Upper lobe of left lung (tissue), 6 donors: ENCODE measurements at places on chromosomes 4 and X. TPM values are rescaled to one million over a fixed set of nuclear protein-coding genes. Genes with fewer than 3 reads are reported as not detected.

- H3K36me3 ChIP-seq, result no peaks in the 10 kb centered on the region
- no peak overlapping the region for H3K4me3 ChIP-seq
- H3K4me1 ChIP-seq, result no peaks in the 10 kb centered on the region
- no peaks in the 10 kb centered on the region for H3K27me3 ChIP-seq
- DNase-seq, result no peak
Measured at GRCh38 chr4:163680386-163681098, 186.1 kb downstream of the TMA16 start.

SMPX gene
- not detected for total RNA-seq

- no peaks in the 10 kb centered on the region for H3K36me3 ChIP-seq
- no peak for DNase-seq
- H3K4me1 ChIP-seq, result peaks cover 6% of the 10 kb centered on the region
- no peak overlapping the region for H3K4me3 ChIP-seq
- no peaks in the 10 kb centered on the region for H3K27me3 ChIP-seq
Measured at GRCh38 chr4:99715286-99715685, 57.7 kb upstream of the C4orf54 start.

DNA sequence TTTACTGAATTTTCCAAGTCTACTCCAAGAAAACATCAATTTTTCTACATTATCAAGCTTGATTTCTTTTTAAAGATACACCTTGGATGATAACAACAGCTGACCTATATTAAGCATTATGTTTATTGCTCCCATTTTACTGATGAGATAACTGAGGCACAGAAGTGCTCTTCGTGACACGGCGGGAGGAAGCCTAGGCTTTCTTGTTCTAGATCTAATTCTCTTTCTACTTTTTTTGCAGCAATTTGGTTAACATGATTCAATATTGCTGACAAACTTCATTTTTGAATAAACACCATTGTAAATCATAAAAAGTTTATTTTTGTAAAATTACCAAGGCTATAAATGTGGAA lies 33.8 kb downstream of the BBS12 start:
- H3K27ac ChIP-seq, result no peak overlapping the region
- no peaks in the 10 kb centered on the region for H3K4me1 ChIP-seq
- DNase-seq, result no peak
- no peak overlapping the region for H3K4me3 ChIP-seq
- no peaks in the 10 kb centered on the region for H3K36me3 ChIP-seq

DNA sequence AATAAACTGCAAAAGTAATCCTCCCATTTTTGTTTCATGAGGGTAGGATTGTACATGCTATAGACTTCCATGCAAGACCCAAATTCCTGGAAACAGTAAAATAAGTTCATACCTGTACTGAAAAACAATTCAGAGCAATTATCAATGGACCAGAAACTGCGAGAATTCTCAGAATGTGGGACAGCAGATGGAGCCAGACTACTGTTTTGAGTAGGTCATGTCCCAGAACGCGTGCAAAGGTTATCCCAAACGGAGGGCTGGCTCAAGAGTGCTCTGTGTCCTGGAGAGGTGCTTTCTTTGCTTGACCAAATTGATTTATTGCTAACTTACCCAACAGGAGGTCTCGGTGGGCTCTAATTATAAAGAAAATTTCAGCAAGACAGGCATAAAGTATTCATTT lies 1.7 kb upstream of the MAGEH1 start:
- no peaks in the 10 kb centered on the region for H3K27me3 ChIP-seq
- H3K27ac ChIP-seq, result no peak overlapping the region
- no peak for DNase-seq
- H3K36me3 ChIP-seq, result no peaks in the 10 kb centered on the region
- no peaks in the 10 kb centered on the region for H3K4me1 ChIP-seq
- no peak overlapping the region for H3K4me3 ChIP-seq

GRCh38 chr4:11397146-11397545 lies 31.5 kb downstream of the HS3ST1 start:
- no peaks in the 10 kb centered on the region for H3K4me1 ChIP-seq
- H3K27me3 ChIP-seq, result no peaks in the 10 kb centered on the region
- no peak for DNase-seq
- H3K36me3 ChIP-seq, result no peaks in the 10 kb centered on the region

FATE1 gene
- total RNA-seq, result 0.88 TPM

GRCh38 chrX:15744181-15744867 lies 6.3 kb downstream of the CA5B start:
- no peak overlapping the region for H3K27ac ChIP-seq
- peaks cover 10% of the 10 kb centered on the region for H3K4me1 ChIP-seq
- H3K4me3 ChIP-seq, result no peak overlapping the region
- DNase-seq, result peak; percentile 14
- no peaks in the 10 kb centered on the region for H3K36me3 ChIP-seq

DNA sequence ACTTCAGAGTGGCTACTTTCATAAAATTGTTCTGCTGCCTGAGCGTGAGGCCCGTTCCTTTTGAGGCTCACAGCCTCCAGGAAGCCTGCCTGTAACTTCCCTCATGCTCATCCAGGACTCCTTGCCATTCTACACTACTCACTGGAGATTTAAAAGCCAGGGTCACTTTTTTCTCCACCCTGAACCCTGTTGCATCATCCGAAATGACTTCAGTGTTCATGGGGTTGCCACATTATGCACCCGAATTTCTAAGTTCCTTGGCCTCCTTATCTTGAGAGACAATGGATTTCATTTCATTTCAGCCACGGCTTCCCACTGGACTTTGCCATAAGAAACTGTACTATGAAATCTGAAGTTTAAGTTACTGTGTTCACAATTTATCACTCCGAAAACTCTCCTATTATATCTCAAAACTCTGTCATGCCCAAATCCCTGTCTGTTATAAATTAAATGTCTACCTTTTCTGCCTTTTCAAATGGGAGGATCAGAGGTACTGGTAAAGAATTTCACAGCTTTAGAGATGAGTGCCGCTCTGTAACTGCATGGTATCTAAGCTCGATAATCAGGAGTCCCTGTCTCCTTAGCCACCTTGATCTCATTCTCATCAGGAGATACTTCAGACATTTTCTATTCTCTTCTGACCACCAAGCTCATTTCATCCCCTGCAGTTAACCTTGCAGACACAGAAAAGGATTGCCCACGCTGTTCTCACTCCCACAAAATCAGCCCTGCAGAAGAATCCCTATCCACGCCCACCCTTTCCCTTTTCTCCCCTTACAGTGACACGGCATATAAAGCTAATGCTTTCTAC lies 59.9 kb downstream of the TRIML1 start:
- no peak overlapping the region for H3K27ac ChIP-seq
- H3K27me3 ChIP-seq, result no peaks in the 10 kb centered on the region
- no peaks in the 10 kb centered on the region for H3K4me1 ChIP-seq
- no peaks in the 10 kb centered on the region for H3K36me3 ChIP-seq
- no peak overlapping the region for H3K4me3 ChIP-seq
- DNase-seq, result no peak
